ENCODE measurements at places on chromosomes 1 and 21.

GRCh38 chr1:147168626-147169058 is 3.6 kb downstream of the PRKAB2 start:
- no peak for DNase-seq

DNA sequence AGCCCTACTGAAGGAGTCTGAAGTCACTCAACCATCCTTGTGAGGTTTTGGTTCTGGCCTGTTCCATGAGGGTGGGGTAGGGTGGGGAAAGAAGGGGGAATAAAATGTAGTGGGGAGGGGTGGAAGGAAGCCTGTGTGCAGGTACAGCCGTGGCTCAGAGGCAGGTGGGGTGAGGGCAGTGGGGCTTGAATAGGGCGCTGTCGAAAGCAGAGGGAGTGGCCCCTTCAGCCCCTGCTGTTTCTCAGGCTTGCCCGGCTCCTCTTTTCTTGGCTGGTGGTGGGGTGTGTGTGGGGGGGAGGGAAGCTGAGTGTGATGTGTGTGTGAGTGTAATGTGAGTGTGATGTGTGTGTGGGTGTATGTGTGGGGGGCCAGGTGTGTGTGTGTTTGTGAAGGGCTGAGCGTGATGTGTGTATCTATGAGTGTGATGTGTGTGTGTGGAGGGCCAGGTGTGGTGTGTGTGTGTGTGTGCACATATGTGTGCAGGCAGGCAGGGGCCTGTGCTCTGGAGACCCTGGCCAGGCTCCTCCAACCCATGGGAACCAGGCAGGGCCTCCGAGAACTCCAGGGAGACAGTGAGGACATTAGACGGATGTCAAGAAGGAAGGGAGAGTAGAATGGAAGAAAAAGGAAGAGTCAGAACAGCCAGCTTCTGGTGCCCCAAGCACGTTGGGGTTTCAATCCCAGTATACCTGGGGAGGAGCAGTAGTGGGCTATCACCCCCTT is 9.0 kb downstream of the SOX13 start:
- DNase-seq = no peak

GRCh38 chr1:182625719-182626504 is 21.7 kb upstream of the RGS16 start:
- DNase-seq = no peak

DNA sequence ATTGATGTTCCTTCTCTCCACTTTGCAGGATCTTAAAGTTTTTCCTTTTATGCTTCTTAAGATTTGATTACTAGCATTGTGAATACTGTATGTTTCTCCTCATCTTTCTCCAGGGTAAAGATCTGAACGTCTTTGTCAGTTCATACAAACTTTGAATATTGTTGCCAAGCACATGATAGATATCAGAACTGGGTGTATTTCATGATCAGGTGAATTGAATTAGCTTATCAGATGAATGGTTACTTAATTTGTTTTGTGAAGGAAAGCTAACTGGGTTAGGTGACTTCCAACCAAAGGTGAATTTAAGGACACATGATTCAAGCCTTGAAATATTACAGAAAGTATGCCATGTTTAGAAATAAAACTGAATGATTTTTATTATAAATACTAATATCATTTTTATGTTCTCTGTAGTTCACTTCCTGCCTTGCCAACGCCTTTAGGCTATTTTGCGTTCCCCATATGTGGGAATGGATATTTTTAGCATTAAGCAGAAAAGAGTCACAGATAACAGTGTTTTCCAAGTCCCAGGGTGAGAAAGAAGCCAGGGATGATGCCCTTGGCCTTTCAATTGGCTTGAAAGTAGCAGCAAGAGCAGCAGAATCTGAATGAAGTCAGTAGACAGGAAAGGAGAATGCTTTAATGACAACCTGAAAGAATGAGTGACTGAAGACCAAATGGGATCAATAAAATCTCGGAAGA is 752.1 kb downstream of the NCAM2 start:
- DNase-seq = no peak

- no peak for DNase-seq
Measured at GRCh38 chr1:193473932-193474331, 287.5 kb upstream of the B3GALT2 start.

DNA sequence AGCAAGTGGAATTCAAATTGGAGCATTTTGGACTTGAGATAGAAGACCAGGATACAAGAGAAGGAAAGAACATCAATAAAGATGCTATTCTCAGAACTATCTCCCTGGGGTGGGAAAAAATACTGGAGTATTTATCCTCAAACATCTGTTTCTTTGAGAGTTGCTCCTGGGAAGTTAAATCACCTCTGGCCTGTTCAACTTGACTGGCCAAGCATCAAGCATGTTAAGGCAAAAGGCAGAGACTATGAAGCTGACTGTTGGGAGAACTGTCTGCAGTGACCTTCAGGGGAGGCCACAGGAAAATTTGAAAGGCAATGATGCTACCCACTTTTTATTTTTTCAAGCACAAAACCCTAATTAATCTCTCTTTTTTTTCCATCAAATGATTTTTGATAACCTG is 239.0 kb downstream of the NTNG1 start:
- no peak for DNase-seq

Measured in activated CD4-positive, alpha-beta T cell treated with anti-CD3 and anti-CD28 coated beads, Interleukin-2, amount 50 U/mL, for 1 hour (primary cell).